GM20000 (cell line): ENCODE measurements at places on chromosomes 1 and 21.

DNA sequence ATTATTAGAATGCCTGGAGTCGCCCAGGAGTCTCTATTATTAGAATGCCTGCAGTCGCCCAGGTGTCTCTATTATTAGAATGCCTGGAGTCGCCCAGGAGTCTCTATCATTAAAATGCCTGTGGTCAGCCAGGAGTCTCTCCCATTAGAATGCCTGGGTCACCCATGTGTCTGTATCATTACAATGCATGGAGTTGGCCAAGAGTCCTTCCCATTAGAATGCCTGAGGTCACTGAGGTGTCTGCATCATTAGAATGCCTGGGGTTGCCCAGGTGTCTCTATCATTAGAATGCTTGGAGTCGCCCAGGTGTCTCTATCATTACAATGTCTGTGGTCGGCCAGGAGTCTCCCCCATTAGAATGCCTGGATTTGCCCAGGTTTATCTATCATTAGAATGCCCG is 66.9 kb downstream of the RNF187 start:
- no peak for DNase-seq

DNA sequence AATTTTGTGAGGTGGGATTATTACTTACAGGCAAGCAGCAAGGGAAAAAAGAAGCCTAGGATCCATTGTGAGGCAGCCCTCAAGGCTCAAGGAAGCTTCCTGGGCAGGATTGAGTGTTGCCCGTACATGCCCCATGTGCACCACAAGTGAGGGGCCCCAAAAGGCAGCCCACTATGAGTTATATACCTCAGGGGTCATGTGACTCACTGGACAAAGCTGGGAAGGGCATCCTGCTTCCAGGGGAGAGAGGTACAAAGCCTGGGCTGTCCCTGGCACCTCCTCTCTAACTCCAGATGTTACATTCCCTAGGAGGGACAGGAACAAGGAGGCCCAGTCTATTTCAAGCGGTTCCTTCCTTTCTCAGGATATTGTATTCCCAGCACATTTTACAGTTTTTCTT is 34.0 kb upstream of the CD1D start:
- no peak for DNase-seq

- DNase-seq = no peak
Observed at GRCh38 chr1:183520379-183520778, 48.1 kb downstream of the SMG7 start.

DNA sequence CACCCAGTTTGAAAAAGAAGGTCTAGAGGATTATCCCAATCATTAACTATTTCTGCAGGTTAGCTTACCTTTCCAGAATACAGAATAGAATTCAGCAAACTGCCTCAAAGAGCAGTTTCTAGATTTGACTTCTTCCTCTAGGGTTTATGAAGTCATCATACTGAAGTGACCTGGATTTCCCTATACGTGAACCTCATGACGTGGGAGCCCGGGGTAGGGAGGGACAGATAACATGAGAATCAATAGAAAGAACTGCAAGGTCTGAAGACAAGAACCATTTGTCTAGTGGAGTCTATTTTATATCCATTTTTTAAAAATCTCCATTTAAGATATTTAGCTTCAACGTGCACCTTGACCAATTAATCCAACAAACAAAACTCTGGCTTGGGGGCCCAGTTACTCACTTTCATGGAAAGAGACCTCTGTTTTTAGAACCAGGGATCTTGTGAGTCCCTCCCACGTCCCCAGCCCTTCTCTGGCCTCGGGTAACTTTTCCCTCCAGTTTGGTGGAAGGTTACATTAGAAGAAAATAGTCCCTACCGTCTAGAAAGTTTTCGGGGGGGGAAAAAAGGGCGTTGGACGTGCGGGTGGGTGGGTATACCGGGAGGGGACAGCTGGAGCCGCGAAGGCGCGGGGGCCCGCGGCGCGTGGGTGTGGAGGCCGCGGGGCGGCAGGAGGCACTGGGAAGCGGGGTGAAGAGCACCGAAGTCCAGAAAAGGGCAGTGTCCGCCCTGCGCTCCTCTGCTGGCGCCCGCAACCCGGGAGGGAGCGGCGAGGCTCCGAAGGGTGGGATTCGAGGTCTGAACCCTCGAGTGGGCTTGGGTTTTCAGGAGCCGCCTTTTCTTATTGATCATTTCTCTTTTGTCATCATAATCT is 13.8 kb upstream of the POGZ start:
- peak; percentile 68 for DNase-seq

DNA sequence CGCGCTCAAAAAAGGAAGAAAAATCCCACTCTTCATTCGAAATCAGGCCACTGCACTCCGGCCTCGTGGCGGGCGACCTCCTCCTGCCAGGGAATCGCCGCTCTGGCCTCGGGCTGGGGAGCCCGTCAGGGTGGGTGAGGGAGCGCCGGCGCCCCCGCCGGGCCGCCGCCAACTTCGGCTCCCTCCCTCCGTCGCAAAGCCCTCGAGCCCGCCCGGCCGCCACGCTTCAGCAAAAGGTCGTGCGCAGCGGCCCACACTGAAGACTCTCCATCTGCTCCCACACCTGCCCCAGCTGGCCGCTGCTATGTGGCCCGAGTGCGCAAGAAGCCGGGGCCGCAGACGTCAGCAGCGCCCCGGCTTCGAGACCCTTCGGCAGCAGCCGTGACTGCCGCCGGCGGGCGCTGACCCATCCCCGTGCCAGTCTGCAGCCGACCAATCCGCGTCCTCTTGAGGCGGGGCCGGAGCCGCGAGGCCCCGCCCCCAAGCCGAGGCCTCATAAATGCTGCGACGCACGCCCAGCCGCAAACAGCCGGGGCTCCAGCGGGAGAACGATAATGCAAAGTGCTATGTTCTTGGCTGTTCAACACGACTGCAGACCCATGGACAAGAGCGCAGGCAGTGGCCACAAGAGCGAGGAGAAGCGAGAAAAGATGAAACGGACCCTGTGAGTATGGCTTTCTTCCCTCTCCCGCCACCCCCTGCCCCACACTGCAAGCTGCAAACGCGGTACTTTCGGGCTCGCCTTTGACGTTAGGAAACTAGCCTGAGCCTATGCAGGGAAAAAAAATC is at the start of gene RGS2:
RGS2 (plus strand) TSS at position 522 of the 789 bp plus-strand sequence; CDS start at position 555, 33 bp downstream.
- peak; percentile 93 for DNase-seq

DNA sequence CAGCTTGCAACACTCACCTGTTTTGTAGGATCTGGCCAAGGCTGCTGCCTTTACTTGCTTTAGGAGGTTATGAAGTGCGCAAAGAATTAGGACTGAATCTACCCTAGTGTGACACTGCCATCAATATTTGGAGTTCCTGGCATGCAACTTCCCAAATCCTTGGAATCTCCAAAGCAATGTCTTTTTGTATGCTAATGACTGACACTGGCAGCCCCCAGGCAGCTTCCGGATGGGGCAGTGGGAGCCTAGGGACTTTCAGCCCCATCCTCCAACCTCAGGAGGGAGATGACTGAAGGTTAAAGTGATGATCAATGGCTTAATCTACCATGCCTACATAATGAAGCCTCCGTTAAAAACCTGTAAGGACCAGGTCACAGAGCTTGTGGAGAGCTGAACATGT is 5.5 kb downstream of the RCC2 start:
- no peak for DNase-seq

DNA sequence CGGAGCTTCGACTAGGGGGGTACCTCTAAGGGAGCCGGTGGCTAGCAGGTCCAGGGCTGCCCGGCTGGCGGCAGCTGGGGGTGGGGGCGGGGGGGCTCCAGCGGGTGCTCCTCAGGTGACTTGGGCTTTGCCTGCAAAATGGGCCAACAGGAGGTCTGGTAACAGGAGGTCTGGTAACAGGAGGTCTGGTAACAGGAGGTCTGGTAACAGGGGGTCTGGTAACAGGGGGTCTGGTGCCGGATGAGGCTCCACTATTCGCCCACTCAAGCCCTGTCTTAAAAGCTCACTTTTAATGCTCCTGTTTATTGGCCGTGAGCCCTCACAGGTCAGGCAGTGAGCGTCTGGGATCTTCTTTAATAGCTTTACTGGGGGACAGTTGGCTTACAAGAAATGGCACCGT is 40.4 kb upstream of the ACTRT2 start:
- no peak for DNase-seq

- DNase-seq = no peak
Observed at GRCh38 chr1:117209094-117209493, 1.6 kb downstream of the VTCN1 start.

DNA sequence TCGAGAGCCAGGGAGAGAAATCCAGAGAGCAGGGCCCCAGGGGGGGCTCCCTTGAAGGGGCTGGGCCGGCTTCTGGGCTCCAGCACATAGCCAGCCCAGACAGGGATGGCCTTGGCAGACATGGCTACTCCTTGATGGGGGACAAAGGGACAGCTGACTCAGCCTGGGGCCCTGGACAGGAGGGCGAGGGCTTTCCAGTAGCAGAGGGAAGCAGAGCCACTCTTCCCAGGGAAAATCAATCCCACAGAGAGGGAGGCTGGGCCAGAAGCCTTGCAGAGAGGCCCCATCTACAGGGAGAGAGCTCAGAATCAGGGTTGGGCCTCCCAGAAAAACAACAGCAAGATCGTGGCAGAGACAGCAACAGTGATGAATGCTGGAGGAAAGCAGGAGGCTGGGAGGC is 15.6 kb downstream of the IGFN1 start:
- DNase-seq = no peak

- no peak for DNase-seq
Observed at GRCh38 chr1:229087906-229088305, 183.0 kb upstream of the RAB4A start.

- DNase-seq = no peak
Observed at GRCh38 chr1:59279645-59280044, 17.2 kb upstream of the FGGY start.

GRCh38 chr1:59498640-59499039 is 201.7 kb downstream of the FGGY start:
- no peak for DNase-seq

DNA sequence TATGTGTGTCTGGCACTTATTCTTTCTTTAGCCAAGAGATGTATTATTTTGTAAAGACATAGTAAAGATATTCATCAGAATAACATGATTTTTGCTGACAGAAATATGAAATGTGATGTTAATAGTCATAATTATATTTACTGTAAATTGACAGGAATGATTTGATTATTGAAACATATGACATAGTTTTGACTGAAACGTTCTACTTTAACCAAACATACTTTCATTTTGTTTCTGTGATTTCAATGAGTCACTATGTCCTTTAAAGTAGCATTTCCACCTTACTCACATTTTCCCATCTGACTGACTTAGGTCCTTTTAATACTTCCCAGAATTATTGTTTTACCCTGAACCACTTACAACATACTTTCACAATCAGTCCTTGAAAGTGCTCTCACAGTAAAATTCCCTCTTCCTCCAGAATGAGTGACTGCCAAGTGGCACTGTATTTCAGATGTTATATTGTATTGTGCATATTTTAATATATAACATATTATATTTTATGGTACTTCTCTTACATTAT is 437.9 kb downstream of the NCAM2 start:
- DNase-seq = no peak

DNA sequence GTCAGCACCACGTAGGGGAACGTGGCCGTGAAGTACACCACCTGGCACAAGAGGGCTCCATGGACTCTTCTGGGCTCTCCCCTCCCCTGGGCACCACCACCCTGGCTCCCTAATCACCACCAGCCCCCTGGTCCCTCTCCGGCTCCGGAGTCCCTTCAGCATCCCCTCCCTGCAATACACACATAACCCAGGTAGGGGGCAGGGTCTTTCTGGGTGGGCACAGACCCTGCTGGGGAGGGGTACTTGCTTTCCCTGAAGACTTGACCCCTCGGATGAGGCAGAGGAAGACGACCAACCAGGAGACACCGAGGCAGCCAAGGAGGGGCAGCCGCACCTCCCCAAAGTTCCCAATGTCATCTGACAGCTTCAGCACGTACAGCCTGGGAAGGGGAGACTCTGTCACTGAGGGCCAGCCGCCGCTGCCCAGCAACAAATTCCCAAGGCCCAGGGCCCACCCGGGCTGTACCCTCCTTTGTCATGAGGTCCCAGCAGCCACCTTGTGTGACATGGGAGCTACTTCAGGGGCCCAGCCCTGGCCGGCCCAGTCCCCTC is 11.3 kb downstream of the CCDC24 start:
- DNase-seq = no peak

GRCh38 chr1:45647248-45648021 is 23.6 kb upstream of the CCDC17 start:
- DNase-seq = no peak
